Endothelial cell (in vitro differentiated cells): ENCODE measurements at places on chromosomes 11 and 22.

DNA sequence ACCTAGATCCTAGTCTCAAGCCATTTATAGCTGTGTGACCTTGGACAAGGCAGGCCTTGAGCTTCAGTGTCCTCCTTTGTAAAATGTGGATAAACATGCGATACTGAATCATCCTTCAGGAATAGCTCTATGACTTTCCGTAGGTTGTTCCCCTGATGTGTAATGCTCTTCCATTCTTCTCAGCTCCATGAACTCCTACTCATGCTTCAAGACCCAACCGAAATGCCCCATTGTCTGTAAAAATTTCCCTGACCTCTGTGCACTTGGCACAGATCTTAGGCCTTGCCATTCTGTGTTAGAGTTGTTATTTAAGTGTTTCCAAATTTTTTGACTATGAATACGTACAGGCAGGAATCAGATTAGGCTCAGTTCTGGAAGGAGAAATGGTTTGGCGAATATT, 3.3 kb upstream of the BEST1 start:
- DNase-seq = no peak

DNA sequence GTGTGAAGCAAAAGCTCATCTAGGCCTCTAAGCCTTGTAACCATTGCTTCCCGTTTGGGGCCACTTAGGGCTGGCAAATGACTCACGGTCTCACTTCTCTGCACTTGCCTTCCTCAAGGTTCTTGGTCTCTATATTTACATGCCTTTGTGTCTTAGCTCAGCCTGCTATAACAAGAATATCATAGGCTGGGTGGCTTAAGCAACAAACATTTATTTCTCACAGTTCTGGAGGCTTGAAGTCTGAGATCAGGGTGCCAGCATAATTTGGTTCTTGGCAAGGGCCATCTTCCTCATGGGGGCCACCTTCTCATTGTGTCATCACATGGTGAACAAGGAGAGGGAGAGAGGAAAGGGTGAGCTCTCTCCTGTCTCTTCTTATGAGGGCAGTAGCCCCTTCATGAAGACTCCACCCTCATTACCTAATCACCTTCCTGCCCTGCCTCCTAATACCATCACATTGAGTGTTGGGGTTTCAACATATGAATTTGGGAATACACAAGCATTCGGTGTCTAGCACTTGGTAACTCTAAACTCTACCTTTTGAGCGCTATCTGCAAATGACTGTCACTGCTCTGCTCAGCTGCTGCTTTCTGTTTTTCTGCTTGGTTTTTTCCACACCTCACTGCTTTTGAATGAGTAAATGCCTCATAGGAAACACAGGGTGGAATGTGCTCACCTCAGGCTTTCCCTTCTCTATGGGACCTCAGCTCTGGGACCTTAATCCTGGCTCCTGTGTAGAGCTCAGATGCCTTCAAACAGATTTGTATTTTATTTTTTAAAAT, 16.2 kb upstream of the ME3 start:
- DNase-seq = no peak

DNA sequence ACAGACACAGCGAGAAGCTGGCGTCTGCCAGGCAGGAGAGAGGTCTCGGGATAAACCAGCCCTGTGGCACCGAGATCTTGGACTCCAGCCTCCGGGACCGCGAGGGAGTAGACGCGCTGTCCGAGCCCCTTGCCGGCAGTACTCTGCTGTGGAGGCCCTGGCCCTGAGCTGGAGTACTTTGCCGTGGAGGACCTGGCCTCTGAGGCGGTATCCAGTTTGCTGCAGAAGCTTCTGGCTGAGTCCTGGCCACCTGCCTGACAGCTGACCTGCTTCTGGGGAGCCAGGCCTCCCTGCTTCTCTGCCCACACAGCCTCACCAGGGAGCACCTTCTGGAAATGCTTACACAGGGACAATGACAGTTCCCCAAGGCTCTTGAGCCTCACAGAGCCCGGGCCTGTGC, 31.6 kb upstream of the CARS1 start:
- no peak for DNase-seq

- no peak for DNase-seq
Measured at GRCh38 chr11:67048515-67049130, 8.0 kb upstream of the RHOD start.

DNA sequence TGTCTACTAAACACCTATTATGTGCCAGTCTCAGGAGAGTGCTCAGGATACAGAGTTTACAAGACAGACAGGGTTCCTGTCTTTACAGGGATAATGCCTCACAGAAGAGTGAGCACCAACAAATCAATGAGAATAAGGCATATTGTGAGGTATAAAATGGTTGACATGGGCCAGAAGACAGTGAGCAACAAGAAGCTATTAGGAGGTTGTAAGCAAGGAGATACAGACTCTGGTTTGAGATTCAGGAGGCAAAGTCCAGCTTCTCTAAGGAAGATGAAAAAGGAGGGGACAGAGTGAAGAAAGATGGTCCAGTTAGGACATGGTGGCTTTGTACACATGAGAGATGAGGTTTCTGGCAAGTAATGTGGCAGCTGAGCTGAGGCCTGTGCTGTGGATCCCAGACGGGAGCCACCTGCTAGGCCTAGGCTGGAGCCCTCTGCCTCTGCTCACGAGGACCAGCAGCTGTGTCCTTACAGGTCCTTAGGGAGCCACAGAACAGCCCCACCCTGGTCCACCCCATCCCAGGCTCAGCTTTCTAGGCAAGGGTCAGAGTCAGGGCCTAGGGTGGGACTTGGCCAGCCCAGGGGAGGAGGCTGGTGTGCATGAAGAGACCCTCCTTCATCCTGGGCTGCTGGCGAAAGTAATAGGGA, 110.5 kb downstream of the ZNF280B start:
- DNase-seq = no peak

- DNase-seq = peak; percentile 67
Measured at GRCh38 chr11:119421941-119422808, 797 bp downstream of the THY1 start.

- DNase-seq = no peak
Measured at GRCh38 chr11:116070520-116070919, 566.3 kb upstream of the CADM1 start.

DNA sequence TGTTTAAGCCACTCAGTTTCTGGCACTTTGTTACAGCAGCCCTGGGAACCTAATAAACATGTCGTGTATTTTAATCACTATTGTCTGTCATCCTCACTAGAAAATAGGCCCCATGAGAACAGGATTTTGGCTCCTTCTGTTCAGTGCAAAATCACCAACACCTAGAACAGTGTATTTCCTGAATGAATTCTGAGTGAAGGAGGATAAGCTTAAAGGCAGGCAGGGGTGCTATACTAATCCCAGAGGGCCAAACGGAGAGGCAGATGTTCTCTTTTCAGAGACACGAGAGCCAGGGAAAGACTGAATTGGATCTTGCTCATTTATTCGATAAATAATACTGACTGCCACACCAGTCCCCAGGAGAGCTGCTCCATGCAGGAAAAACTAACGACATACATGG, 10.4 kb downstream of the SMCO4 start:
- DNase-seq = no peak

DNA sequence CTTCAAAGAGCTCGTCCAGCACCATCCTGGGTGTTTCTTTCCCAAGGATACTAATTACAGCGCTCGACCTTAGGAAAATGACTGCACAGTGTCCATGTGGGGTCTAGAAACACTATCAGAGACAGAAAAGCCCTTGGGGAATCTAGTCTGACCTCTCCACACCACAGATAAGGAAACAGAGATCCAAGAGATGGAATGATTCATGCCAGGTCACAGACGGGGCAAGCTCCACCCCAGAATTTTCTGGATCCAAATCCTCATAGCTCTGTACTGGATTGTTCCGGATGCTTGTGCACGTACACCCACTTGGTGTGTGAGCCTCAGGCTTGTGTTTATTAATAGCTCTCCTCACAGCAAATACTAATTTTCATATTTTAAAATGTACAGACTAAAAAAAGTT, 11.3 kb downstream of the ABTB2 start:
- DNase-seq = no peak

DNA sequence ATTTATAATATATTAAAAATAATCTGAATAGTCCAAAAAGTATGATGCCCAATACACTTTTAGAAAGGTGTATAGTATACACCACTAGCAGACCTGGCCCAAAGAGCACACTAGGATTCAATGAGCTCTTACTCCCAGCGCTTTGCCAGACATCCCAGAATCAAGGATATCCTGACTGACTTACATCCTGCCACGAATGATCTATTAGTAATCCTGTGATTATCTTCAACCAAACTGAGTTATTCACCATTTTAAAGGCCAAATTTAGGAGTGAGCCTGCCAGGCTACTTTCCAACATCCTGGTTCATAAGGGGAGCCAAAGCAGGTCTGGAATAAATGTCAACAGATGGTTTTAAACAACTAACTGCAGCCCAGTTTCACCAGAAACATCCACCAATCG, 60.8 kb upstream of the FAM181B start:
- no peak for DNase-seq

- no peak for DNase-seq
Measured at GRCh38 chr22:46454504-46455269, 82.7 kb downstream of the CELSR1 start.
